ENCODE measurements at places on chromosomes 16 and 17.

DNA sequence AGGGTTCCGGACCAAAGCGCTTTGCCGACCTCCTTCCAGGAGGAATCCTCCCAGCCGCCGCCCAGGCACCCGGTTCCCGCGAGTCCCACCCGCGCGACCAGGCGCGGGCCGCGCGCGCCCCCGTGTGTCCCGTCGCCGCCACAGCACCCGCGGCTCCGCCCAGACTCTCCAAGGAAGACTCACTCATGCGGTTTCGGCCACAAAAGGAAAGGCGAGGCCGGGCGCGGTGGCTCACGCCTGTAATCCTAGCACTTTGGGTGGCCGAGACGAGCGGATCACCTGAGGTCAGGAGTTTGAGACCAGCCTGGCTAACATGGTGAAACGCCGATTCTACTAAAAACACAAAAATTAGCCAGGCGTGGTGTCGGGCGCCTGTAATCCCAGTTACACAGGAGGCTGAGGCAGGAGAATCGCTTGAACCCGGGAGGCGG lies 3.5 kb upstream of the PKMYT1 start:
- DNase-seq, result peak; percentile 71

DNA sequence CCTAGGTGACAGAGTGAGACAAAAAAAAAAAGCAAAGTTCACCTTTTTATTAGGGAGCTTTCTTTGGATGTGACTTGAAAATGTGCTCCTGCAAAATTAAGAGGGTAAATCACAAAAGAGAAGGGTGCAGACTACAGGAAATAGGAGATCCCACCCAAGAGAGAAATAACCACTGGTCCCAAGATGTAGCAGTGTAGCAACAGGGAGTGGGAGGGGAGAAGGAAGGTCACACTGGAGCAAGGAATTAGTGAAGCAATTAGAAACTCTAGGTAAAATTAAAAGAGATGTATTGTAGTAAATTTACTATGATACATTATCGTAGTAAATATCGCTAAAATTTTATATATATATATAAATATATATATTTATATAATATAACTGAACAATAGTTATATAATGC lies 12.3 kb upstream of the SPN start:
- no peak for DNase-seq

GRCh38 chr16:67542464-67542863 lies 13.8 kb downstream of the RIPOR1 start:
- DNase-seq, result no peak

- DNase-seq, result no peak
These were observed 18.3 kb downstream of the COQ7 start for GRCh38 chr16:19085679-19086200.

DNA sequence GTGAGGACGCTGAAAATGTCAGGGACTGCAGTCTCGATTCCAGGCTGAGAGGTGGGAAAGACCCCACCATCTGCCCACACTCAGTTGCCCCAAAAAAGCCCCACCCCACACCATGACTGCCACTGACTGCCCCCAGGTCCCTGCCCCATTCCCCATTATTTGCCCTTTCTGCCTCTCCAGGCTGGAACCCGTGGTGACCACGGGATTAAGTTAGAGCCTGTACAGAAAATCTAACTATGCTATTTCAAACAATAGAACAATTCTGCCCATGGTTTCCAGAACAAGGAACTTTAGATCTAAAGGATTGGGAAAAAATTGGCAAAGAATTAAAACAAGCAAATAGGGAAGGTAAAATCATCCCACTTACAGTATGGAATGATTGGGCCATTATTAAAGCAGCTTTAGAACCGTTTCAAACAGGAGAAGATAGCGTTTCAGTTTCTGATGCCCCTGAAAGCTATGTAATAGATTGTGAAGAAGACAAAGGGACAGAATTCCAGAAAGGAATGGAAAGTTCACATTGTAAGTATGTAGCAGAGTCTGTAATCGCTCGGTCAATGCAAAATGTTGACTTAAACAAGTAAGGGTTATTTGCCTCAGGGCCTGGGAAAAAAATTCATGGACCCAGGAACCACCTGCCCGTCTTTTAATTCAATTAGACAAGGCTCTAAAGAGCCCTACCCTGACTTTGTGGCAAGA lies 14.4 kb downstream of the FLYWCH1 start:
- no peak for DNase-seq

GRCh38 chr17:39026980-39027451 lies 59.8 kb upstream of the FBXO47 start:
- no peak for DNase-seq

DNA sequence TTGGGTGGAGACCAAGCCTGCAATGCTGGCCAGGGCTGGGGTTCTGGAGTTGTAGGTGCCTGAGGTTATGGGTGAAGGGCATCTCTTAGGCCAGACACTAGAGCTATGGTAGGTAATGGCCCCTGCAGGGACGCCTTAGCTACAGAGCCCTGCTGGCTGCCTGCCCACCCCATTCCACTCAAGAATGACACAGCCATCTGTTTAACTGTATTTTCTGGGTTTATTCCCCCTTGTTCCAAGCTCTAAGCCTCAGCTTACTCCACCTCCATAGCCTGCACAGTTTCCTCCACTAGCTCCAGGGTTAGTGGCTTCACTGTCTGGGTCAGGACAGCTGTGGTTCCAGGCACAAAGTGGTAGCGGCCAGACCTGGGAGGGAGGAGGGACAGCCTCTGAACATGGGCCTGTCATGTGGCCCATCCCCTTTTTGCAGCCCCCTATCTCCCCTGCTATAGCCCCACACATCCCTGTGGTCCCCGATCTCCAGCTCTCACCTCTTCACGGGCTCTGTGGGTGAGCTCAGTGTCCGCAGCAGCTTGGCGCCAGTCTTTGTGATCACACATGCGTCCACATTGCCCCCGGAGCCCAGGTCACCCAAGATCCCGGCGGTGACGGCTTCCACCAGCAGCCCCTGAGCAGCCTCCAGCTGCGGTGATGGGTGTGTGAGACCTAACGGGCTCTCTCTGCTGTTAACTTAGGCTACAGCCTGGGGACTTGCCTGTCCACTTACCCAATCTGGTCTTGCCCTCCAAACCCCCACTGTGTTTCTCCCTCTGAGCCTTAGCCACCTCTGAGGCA lies 2.1 kb downstream of the PSMB10 start:
- DNase-seq, result no peak

DNA sequence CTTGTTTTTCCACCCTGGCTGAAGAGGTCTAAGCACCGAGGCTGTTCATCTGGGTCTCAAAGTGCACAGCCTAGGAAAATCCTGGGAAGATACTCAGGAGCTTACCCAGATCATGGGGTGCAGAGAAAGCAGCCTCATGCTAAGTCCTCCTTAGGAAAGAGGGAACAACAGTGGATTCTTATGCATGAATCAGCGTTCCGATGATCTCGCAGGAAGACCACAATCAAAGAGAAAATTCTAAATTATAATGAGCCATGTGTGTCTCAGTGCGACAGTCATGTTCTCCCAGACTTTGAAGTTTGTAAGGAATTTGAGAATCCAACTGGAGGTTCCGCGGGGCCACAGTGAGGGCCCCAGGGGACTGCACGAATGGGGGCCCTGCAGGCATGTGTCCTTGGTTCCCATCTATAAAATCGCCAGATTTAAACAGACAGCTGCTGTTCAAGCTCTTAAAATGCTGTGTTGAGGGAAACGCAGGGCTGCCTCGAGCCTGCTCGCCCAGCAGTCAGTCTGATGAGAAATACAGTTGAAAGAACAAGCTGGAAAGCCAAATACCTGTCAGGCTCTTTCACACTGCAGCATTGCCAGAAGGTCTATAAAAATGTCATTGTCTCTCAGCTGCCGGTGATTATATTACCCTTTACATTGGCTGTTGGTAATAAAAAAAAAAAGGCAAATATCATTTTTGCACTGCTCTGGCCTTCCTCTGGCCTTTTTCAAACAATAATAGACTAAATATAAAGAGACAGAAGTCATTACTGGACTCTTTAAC lies 152.1 kb downstream of the PMP22 start:
- DNase-seq, result no peak

DNA sequence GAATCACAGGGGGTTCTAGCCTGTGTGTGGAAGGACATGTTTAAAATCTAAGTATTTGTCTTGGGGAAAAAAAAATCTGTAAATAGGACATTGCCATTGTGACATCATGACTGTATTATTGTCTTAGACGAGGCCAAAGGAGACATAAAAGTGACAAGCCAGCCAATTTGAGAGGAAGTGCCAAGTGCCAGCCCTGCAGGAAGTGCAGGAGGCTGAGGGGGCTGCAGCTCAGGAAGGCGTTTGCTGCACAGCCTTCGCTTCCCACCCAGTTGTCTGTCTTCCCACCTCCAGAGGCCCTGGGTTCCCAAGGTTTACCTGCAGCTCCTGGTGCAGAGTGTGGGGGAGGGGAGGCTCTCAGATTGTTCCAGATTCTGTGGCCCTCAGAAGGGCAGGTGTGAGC lies 1.3 kb downstream of the ADCY7 start:
- DNase-seq, result no peak

GRCh38 chr16:29974291-29975133 lies 844 bp downstream of the TAOK2 start:
- DNase-seq, result no peak

GRCh38 chr17:518047-518735 lies 165.6 kb upstream of the RPH3AL start:
- no peak for DNase-seq

DNA sequence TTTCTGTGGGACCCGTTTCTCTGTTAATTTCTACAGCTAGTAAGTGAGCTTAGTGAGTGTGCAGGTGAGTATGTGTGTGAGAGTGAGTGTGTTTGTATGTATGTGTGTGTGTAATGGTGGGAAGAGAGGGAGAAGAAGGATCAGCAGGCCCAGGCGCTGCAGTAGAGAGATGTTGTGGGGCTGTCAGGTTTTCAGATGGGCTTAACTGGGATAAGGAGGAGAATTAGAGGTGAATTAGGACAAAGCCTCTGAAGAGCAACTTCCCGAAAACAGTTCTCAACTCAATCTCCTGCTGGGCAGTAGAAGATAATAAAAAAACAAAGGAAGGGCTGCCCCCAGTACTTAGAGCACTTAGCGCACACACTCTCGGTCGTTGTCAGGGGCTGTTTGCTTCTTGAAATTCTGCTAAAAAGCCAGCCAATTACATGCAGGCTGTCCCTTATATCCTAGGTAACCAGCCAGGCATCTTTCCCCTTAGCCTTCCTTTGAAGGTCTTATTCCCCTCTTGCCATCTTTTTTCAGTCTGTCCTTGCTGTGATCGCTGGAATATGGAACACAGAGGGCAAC lies 63.4 kb downstream of the CLEC16A start:
- no peak for DNase-seq
